ENCODE measurements at places on chromosomes 1 and 21. TPM values are rescaled to one million over a fixed set of nuclear protein-coding genes. Genes with fewer than 3 reads are reported as not detected.

Gene L1TD1
- 0.10 TPM for polyA plus RNA-seq

Gene INSRR
- polyA plus RNA-seq: not detected

Gene FAM177B
- polyA plus RNA-seq: 3.3 TPM

Gene RNASEL
- 3.9 TPM for polyA plus RNA-seq

Gene TSACC
- not detected for polyA plus RNA-seq

Gene ZBTB37
- polyA plus RNA-seq: 1.9 TPM

Gene OR2T33
- polyA plus RNA-seq: not detected

Gene KCNJ10
- 0.63 TPM for polyA plus RNA-seq

Gene RAD54L
- not detected for polyA plus RNA-seq

Gene IL6R
- polyA plus RNA-seq: 3.6 TPM
